NCI-H446 (cell line): ENCODE measurements at places on chromosomes 7 and 10.

- DNase-seq = no peak
Measured at GRCh38 chr10:13660551-13660920, 73.8 kb downstream of the PRPF18 start.

- DNase-seq = no peak
Measured at GRCh38 chr7:101146-102046, 91.0 kb upstream of the FAM20C start.

DNA sequence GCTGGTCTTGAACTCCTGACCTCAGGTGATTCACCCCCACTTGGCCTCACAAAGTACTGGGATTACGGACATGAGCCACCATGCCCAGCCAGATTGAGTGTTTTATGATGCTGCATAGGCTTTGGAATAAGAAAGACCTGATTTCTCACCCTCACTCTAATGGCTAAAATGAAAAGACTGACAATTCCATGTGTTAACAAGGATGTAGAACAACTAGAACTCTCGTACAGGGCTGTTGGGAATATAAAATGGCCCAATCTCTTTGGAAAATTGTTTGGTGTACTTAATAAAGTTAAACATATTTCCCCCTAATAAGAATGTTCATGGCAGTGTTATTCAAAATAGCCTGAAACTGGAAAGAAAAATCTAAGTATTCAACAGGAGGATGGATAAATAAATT, 43.2 kb upstream of the VCL start:
- no peak for DNase-seq

DNA sequence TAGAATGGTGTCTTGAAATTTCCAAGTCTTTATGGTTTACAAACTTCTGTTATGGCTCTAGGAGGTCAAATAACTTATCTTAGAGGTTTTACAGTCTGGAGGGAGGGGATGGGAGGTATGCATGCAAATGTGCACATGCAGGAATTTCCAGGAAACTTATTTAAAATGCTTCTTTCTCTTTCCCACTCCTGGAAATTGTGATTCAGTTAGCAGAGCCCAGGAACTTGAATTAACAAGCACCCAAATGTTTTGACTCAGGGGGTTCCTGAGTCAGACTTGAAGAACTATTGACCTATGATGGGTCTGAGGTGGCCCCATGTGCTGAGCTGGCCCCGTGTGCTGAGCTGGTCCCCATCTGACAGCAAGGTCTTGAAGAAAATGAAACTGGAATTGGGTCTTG, 669.4 kb downstream of the INHBA start:
- DNase-seq = no peak

GRCh38 chr10:121525251-121526134, 72.8 kb downstream of the FGFR2 start:
- DNase-seq = no peak

GRCh38 chr10:30037620-30038336, 21.6 kb downstream of the JCAD start:
- DNase-seq = no peak

DNA sequence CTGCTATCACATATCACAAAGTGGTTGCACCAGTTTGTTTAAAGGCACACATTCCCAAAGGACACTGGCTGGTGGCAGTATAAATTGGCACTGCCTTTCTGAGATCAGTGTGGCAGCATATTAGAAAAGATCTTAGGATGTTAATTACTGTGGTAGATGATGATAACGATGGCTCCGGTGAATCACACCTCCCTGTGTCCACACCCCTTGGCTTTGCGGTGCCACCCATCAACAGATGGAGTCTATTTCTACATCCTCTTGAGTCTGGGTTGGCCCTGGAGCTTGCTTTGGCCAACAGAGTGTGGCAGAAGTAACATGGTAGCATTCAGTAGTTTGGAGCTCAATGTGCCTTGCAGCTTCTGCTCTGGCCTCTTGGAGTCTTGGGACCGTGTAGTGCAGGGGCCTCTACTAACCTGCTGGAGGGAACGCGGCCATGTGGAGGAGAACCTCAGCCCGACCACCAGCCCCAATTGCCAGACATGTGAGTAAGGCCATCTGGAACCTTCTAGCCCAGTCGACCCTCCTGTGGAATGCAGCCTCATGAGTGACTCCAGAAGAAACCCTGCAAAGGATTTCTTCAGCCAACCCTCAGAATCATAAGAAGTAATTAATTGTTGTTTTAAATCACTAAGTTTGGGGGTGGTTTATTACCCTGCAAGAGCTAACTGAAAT, 27.2 kb upstream of the PLEKHA1 start:
- no peak for DNase-seq

- DNase-seq = no peak
Measured at GRCh38 chr7:155773531-155773930, 38.7 kb downstream of the SHH start.

DNA sequence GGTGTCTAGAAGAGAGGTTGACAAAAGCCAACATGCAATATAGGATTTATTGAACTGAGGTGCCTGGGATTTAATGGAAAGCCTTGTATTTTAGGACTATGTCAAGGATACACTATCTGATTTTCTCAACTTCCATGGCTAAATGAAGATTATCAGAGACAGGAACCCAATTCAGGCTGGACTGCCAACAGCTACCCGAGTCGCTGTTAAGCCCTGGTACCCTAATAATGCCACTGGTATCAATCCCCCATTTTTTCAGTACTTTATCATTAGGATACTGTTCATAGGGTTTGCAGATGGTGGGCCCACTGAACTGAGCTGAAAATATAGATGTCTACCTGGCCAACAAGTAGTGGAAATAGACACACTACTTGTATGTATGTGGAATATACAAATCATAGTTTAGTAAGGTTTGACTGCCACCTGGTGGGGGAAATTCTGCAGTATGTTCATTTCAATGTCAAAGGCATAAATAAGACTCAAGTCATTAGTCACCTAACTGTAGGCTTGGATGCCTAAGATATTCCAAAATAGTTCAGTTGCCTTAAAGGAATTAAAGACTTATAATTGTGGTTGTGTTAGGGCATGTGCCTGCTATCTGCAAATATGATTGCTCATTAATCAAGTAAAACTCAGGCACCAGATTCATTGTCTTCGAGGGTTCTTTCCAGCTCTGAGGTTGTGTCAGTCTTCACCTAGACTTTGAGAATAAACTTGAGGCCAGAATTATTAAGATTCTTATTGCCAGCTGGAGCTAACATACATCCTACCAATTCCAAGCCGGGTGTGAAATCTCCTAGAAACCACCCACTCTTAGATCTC, 34.1 kb upstream of the NOBOX start:
- peak; percentile 34 for DNase-seq

DNA sequence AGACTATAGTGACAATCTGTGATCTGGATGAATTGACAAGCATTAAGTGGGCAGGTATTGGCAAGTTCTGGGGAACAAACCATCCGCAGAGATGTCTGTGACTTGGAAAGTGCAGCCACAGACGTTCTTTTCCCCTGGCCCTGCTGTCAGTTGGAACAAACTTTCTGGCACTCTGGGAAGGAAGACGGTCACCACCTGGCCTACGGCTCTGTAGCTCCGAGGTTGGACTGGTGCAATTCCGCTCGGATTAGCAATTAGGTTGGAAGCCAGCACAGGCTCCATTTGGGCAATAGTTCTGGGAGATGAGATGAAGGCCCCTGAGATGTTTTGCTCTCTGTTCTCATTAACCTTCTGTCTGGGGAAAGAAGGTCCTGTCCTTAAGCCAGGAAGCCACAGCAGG, 437.5 kb downstream of the CALN1 start:
- DNase-seq = no peak

- peak; percentile 11 for DNase-seq
Measured at GRCh38 chr7:142535123-142535779, 214.0 kb upstream of the PRSS1 start.

GRCh38 chr10:62511238-62511637, 137.1 kb downstream of the ZNF365 start:
- no peak for DNase-seq

DNA sequence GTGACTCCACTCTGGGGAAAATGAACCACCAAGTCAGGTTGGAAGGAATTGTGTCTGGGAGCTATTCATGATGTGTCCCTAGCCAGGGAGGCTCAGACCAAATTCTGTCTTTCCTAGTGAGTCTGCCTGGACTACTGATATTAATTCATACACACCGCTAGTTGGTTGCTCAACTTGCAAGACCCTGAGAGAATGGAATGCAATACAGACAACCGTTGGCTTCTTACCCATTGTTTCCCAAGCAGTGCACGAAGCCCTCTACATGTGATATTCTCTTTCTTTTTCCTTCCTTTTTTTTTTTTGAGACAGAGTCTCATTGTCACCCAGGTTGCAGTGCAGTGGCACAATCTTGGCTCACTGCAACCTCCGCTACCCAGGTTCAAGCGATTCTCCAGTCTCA, 19.4 kb upstream of the SRGN start:
- DNase-seq = no peak

DNA sequence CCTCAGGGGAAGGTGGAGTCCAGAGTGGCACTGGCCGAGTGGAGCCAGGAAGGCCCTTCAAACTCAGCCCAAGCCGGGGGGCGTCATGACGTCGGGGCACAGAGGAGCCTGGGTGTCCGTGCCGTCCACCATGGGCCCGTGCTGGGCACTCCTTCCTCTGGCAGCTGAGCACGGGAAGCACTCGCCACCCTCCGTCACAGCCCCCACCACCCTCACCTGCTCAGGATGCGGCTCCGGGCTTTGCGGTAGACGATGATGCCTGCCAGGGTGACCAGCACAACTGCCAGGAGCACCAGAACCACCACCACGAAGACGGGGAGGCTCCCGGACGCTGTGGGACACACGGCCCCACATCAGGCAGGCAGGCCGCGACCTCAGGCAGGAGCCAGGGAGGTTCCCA, 8.1 kb downstream of the ADAM8 start:
- no peak for DNase-seq

DNA sequence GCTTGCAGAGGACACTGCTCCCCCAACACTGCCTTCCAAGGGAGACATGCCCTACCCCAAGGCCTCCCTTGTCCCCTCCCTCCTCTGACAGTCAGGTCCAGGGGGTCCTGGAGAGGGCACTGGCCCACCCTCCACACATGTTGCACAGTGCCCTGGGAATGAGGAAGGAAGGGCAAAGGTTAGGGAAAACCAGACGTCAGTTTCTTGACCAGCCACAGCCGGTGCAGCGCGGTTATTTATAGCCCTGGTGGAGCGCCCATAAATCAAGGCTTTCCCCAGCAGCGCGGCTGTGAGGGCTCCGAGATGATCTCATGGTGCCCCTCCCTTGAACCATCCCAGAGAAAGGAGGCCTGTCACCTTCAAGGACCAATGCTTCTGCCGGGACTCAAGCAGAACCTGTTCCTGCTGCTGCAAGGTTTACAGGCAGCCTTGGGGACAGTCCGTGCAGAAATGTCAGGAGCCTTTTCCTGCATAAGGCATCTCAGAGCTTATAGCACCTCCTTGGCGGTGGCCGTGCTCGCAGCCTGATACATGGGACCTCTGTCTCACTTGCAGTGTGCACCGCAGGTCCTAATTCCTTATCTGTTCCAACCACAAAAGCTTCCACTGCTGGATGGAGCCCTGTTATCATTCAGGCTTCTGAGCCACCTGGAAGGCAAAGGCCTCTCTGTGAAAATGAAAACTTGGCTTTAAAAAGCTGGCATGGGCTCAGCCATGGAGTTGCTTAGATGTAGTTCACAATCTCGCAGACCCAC, 127.3 kb downstream of the LHPP start:
- DNase-seq = no peak

GRCh38 chr10:72846238-72846637, 47.3 kb upstream of the OIT3 start:
- no peak for DNase-seq

DNA sequence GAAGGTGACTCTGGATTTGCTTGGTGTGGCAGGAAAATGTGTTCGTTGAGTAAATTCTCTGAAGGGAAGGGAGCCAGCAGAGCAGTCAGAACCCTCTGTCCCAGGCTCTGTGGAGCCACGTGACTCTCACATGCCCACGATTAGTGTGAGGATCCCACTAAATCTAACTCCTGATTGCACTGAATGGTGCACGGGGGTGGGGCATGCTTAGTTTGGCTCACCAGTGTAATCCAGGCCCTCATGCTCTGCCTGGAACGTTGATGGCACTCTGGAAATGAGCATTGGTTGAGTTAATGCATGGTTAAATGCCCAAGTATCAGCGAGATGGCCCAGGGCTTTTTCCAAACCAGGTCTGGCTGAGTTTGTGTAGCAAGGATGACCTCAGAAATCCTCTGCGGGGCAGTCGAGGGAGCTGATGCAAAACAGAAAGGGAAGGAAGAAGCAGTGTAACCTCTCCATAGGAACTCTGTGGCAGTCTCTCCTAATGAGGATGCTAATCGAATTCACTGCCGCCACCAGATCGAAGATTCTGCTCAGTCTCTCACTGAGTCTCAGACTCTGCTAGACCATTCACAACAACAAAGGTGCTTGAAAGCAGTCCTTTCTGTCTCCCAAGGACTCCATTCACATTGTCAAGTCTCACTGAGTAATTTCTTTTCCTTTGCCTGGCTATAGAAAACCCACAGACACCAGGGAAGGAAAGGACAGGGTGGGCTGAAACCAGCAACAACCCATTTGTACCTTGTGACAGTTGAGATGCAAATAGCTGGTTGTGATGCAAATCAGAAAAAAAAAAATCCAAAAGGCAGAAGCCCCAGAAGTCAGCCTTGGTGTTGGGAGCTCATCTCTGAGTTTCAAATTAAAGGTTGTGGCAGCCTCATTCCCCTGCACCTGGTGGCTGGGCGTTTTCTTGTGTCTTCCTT, 98.1 kb downstream of the C10orf105 start:
- no peak for DNase-seq

- no peak for DNase-seq
Measured at GRCh38 chr10:87866412-87866974, 3.1 kb downstream of the PTEN start.

DNA sequence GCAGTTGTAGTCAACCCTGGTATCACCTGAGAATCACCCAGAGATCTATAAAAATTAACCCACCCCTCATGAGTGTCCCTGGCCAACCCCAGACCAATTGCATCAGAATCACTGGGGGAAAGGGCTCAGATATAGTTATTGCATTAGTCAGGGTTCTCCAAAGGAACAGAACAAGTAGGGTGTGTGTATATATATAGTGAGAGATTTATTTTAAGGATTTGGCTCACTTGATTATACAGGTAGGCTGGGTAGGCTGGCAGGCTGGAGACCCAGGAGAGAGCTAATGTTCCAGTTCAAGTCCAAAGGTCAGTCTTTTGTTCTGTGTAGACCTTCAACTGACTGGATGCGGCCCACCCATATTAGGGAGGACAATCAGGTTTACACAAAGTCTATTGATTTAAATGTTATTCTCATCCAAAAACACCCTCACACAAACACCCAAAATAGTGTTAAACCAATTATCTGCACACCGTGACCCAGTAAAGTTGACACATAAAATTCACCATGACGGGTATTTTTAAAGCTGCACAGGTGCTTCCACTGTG, 372.9 kb upstream of the NFE2L3 start:
- DNase-seq = no peak

GRCh38 chr7:40538281-40538680, 403.5 kb downstream of the SUGCT start:
- DNase-seq = no peak

- no peak for DNase-seq
Measured at GRCh38 chr10:29618341-29619171, 16.2 kb downstream of the SVIL start.
